LHCN-M2 (cell line): ENCODE measurements at places on chromosomes 3 and 15. TPM values are rescaled to one million over a fixed set of nuclear protein-coding genes. Genes with fewer than 3 reads are reported as not detected.

DNA sequence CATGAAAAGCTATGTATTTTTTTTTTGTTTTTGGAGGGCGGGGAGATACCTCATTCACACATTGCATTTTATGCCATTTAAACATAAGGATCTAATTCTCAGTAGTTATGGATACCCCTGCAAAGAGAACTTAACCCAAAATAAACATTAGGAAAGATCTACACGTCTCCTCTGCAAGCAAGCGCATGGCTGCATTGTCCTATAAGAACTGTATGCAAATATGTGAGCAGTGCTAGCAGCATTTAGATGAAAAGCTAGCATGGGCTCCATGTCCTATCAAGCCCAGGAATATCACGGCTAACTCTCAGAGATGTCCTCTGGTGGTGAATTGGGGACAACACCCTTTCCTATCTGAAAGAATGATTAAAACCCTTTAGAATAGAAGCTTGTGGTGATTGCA, 292.8 kb downstream of the MEX3B start:
- DNase-seq, result no peak

- DNase-seq, result no peak
Observed at GRCh38 chr3:131283862-131284261, 97.7 kb upstream of the NUDT16 start.

DNA sequence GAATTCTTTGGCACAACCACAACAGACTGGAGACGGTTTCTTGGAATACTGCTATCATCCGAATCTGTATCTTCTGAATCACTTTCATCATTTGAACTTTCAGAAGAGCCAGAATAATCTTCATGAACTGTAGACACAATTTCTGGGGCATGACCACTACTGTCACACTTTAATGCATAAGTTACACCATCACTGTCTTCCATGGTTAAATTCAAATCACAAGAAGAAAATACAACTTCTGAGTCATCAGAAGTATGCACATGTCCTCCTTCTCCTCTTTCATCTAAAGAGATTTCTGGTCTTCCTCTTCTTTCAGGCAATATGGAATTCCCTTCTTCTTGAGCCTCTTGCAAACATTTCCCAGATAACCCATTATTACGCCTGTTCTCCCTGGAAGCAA, 42.5 kb downstream of the SETD2 start:
- DNase-seq, result peak; percentile 8

DNA sequence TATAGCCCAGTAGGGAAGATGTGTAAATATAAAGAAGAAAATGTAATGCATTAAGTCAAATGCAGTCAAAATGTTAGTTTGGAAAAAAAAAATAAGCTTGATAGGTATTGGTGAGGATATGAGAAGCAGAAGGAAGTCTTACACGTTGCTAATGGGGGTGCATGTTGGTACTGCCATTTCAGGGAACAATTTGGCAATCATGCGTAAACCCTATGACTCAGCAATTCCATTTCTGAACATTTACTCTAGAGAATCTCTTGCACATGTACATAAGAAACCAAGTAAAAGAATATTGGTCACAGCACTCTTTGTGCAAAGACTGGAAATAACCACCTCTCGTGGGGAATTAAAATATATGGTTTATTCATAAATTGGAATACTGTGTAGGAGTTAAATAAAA, 35.5 kb upstream of the TIMP4 start:
- peak; percentile 89 for DNase-seq

Gene CPN2
- total RNA-seq, result not detected in 2 replicates

Gene RBPMS2
- total RNA-seq, result not detected in 2 replicates

Gene VGLL3
- total RNA-seq, result 31.3 and 41.0 TPM in 2 replicates

Gene SH2D7
- total RNA-seq, result not detected in 2 replicates
